ENCODE measurements at places on chromosomes 3 and 15.

GRCh38 chr3:180352261-180352660, 249.7 kb upstream of the TTC14 start:
- no peak for DNase-seq

DNA sequence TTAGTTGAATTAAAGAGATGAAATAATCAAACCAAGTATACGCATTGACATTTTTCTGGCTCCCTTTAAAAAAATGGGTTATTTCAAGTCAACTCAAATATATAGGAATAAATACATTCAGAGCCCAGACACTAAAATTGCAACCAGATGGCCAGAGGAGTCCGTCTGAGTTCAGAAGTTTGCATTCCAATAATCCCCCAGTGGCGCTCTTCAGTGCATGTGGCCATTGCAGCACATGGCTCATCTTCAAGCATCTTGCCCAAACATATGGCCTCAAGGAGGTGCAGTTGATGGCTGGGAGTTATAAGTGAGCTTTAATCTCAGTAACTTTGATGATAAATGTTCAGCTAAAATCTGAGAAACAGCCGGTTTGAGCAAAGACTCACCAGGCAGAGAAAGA, 295.8 kb upstream of the LRRN1 start:
- DNase-seq: no peak

- DNase-seq: no peak
Observed at GRCh38 chr3:19202303-19202702, 54.0 kb downstream of the KCNH8 start.

DNA sequence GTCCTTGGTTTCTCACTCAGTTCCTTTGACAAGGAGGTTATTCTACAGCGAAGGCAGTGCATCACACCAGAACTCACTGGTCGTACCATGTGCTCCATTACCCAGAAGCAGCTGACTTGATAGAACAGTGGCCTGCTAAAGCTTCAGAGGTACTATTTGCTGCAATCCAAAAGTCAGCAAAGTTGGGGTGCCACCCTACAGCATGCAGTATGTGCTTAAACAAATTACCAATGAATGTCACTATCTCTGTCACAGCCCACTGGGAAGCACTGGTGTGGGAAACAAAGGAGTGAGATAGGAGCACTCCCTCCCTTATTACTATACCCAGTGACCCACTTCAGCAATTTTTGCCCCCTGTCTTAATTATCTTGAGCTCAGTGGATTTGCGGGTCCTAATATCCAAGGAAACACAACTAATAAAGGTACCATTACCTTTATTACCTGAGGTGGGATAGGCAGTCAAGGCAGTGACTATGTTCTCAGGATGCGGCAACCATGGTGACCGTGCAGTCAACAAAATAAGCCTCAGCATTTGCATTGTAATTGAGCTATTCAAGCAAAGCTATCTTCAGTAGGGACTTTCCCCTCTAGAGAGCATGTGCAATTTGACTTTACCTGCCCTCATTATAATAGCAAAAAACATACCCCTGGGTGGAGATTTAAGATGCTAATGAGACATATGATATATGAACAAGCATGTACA, 199.4 kb downstream of the OCA2 start:
- no peak for DNase-seq

DNA sequence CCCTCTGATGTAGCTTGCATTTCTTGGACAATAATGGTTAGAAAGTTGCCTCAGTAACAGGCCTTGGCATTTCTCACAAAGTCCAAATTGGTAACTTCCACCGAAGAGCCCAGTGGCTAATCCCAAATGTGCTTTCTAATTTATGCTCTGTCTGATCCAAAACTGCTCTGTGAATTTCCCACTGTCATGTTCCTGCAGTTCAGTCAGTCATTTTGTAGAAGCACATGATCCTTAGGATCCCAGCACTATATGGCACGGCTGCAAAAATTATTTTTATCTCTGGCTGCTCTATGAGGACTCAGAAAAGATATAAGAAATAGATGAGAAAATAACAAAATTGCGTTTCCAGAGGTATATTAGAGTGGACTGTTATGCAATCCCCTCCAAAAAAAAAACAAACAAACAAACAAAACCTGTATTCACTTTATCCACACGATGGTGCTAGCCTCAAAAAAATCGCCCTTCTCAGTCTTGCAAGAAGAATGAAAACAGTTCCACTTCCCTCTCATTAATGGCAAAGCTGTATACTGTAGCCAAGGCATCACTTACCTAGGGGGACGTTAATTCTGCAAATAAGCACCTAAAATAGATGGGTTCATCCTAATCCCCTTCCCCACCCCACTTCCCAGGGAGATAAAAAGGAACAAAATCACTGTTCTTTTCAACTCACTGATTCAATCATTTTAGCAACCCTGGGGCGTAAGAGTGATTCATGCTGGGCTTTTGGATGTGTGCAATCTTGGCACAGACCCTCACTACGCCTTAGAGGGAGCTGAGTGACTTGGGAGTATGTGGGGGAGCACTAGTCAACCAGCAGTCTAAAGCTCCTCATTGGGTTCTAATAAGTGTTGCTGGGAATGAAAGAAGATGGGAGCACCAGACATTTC, 61.3 kb downstream of the TMCO5A start:
- peak; percentile 33 for DNase-seq

- DNase-seq: peak; percentile 62
Observed at GRCh38 chr3:176737480-176738110, 459.7 kb downstream of the TBL1XR1 start.

- DNase-seq: no peak
Observed at GRCh38 chr3:169297214-169297613, 366.3 kb downstream of the MECOM start.

DNA sequence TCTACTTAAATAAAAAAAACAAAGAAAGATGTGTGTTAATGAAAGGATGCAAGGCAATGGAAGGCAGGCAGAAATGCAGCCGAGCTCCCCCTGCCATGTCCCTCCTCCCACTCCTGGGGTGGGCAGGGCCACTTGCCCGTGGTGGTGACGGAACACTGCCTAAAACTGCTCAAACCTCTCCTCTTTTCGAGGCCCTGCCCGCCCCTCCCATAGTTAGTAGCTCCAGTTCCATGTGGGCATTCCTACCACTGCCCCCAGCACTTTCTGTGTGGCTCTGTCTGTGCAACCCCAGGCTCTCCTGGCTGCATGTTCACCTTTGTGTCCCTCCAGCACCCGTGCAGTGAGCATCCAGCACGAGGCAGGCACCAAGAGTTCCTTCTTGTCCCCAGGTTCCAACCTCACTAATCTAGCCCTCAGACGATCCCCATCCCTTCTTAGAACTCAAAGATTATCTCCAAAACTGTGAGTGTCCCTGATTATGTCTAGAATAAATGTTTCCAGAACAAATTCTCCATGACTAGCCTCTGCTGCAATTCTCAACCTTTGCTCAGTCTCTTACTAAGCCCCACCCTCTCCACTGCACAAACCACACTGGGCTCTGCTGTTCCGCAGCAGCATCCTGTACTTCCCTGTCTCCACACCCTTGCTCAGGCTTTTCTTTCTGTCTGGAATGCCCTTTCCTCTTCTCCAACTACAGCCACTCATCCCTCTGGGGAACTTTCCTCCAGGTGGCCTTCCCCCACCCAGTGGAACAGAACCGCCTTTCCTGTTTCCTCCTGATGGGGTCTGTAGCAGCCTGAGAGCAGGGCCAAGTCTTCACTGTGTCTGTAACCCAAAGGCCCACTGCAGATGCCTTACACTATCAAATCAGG, 32.6 kb upstream of the SPTBN5 start:
- no peak for DNase-seq

DNA sequence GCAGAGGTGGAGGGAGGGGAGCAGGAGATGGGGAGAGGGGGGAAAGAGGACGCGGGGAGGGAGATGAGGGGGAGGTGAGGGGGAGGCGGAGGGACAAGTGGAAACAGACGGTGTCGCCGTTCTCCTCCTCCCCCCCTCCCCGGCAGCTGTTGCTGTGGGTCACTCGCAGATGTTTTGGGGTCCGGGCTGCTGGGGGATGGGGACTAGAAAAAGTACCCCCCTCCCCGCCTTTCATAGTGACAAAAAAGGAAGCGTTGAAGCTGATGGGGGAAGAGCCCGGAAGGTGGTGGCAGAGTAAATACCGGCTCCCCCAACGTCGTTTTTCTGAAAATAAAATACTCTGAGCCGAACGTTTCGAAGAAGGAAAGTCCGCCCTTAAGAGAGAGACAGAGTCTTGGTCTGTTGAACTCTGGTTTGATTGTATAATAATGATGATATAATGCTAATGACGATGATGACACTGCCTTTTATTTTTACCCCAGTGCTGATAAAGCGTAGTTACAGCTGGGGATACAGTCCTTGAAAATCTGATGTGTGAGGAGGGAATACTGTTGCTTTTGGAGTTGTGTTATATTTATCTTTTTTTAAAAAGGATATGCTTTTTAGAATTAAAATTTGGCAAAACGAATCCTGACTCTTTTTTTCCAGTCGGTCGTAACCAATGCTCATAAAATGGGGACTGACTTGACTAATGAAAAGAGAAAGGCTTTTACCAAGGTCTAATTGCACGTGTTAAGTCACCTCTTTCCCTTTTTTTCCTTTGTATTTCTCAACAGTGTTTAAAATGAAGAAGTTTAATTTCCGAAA, 993 bp downstream of the STXBP5L start:
- peak; percentile 60 for DNase-seq

Data from NCI-H345 (cell line).